ENCODE measurements at places on chromosomes 4 and X. TPM values are rescaled to one million over a fixed set of nuclear protein-coding genes. Genes with fewer than 3 reads are reported as not detected.

The SATL1 gene
- total RNA-seq, result not detected

The XKRX gene
- total RNA-seq, result 0.49 TPM

The SHROOM4 gene
- not detected for total RNA-seq

The RNF113A gene
- 32.3 TPM for total RNA-seq

The PABPC1L2A gene
- not detected for total RNA-seq

GRCh38 chr4:168540086-168540485, 43.2 kb downstream of the PALLD start:
- no peak for DNase-seq

GRCh38 chr4:173275150-173275549, 59.0 kb downstream of the HMGB2 start:
- DNase-seq, result no peak

- no peak for DNase-seq
These were observed 449.7 kb downstream of the PCDH10 start for GRCh38 chr4:133598779-133599178.

DNA sequence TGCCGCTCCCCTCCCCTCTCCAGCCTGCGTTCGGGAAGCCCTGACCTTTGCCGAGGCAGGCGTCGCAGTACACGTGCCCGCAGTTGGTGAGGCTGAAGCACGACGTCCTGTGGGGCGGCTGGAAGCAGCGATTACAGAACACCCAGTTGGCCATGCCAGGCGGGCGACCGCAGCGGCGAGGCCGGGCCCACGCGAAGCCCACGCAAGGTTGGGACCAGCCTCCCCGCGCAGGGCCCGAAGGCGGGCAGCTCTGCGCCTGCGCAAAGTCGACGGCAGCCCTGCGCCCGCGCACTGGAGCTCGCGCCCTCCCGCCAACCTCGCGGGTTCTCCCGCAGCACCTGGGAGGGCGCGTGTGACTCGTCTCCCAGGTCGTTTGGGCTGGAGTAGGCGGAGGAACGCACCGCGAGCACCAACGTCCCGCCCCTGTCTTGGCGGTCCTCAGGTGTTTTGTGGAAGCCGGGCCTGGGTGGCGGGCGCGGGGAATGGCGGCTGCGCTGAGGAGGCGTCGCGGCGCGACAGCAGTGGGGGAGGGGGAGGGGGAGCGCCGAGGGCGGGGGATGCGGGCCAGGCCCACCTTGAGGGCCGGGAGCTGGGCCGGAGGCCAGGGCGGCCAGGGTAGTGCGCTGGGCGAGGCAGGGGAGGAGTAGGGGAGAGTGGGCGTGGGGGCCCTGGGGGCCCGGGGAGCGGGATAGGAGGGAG, at the start of gene RNF212:
Gene RNF212 (minus strand): TSS at position 254 of the 699 bp plus-strand sequence. CDS start 100 bp downstream, at position 154.
- DNase-seq, result peak; percentile 40

GRCh38 chrX:2819345-2820135, 9.2 kb upstream of the GYG2 start:
- peak; percentile 20 for DNase-seq

GRCh38 chr4:159503236-159504008, 400.5 kb downstream of the RAPGEF2 start:
- DNase-seq, result no peak

GRCh38 chrX:2848871-2849301, 20.2 kb downstream of the GYG2 start:
- no peak for DNase-seq
